Memory B cell (primary cell): ENCODE measurements at places on chromosomes 1 and 21.

DNA sequence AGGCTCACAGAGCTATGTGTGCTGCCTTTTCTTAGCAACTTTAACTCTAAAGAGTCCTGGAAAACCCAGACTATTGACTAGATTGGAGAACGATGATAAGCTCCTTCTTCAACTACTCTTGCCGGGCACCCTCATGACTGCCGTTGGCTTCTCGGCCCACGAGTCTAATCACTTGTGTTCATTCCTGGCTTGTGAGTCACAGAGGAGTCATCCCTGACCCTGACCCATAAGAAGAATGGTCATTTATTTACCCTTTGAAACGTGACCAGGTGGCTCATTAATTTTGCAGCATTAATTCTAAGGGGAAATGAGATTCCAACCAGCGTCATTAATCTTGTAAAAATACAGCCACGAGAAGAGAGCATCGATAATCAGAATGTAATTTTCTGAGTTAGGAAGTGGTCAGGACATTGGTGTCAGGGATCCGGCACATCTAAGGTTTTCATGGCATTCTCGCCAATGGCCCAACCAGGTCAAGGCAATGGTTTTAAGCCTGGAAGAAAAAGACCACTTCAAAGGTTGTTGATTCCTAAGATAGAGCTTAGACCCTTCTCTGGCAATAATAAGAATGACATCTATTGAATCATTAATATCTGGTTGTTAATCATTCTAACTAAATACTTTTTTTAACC, 183.6 kb upstream of the RUNX1 start:
- no peak for DNase-seq

DNA sequence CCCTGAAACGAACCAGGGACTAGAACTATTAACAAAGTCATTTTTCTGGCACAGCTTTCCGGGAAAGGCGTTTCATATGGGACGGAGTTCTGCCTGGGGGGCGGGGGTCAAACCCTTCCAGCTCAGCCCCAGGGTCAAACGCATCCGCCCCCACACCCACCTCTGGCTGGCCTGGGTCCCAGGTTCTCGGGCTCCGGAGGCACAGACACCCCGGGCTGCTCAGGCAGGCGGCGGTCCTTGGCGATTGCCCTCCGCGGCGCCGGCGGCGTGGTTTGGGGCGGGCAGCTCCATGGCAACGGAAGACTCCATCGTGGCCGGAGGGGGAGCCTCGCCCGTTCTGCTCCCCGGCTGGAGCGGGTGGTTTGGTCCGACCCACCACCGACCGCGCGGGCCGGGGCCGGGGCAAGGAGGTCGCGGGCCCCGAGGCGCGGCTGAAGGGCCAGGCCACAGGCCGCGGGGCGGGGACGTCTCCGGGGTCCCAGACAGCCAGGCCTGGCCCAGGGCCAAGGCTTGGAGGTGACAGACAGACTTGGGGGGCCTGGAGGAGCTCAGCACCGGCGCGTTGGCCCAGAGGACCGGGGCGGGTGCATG, at the start of gene CFAP74:
Gene CFAP74, minus strand, starts transcription at position 246 of the 591 bp plus-strand sequence. CDS start 12,830 bp downstream, outside the sequence.
- DNase-seq: no peak

- DNase-seq: no peak
These were observed 59.3 kb downstream of the MAN1C1 start for GRCh38 chr1:25675729-25676476.

- no peak for DNase-seq
These were observed 56.8 kb upstream of the IRF2BP2 start for GRCh38 chr1:234666761-234667160.

- DNase-seq: no peak
These were observed 5.6 kb downstream of the XCL1 start for GRCh38 chr1:168581817-168582572.

GRCh38 chr1:97827887-97828286, 92.9 kb downstream of the DPYD start:
- no peak for DNase-seq

DNA sequence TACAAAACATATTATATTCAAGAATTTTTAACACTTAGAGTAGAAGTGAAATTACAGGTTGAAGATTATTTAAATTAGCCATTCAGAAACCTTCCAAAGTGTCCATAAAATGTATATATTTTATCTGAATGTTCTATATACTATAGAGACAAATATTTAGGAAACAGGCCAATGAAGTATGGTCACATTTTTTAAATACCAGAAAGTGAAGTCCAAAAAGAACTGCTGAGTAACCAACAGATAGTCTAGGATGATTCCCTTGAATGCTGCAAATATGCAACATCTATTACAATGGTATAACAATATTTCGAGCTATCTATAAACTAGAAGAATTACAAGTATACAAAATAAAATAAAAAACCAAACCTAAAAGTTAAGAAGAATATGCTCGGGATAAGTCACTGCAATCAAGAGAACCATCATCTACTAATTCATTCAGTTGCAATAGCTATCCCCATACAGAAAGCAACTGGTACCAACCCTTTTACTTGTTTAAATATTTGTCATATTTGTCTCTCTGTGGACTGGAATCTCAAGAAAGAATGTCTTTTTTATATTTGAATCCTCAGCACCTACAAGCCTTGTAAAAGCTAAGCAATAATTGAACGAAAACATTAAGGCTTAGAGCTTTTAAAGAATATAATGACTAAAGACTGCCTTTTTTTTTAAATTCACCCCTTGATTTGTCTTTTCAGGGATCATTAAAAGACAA, 8.1 kb downstream of the ODF2L start:
- no peak for DNase-seq

- no peak for DNase-seq
These were observed 261.7 kb downstream of the TM2D1 start for GRCh38 chr1:61463220-61463619.
